ENCODE measurements at places on chromosomes 3 and 15. TPM values are rescaled to one million over a fixed set of nuclear protein-coding genes. Genes with fewer than 3 reads are reported as not detected.

- no peak for DNase-seq
Observed at GRCh38 chr3:66499881-66500575, 794 bp downstream of the LRIG1 start.

GRCh38 chr15:49621887-49622286, 1.0 kb downstream of the DTWD1 start:
- DNase-seq, result no peak

- no peak for DNase-seq
Observed at GRCh38 chr3:168124291-168124690, 28.6 kb upstream of the GOLIM4 start.

GRCh38 chr15:66654739-66655375, 47.2 kb upstream of the SMAD6 start:
- DNase-seq, result no peak

Gene WDR72
- 2.3 TPM for total RNA-seq

DNA sequence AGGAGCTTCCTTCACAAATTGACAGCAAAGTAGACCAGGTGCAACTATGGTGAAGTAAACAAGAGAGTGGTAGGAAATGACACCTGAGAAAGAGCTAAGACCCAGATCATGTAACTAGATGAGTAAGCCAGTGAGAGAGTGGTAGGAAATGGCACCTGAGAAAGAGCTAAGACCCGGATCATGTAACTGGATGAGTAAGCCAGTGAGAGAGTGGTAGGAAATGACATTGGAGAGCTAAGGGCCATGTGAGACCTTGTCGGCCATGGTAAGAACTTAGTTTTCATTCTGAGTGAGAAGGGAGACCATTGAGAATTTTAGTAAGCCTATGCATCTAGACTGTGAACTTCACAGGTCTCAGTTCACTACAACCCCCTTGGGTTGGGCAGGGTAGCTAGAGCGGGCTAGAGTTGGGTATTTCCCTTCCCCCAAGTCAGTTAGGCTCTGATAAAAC, 5.4 kb upstream of the SENP7 start:
- DNase-seq, result peak; percentile 35

DNA sequence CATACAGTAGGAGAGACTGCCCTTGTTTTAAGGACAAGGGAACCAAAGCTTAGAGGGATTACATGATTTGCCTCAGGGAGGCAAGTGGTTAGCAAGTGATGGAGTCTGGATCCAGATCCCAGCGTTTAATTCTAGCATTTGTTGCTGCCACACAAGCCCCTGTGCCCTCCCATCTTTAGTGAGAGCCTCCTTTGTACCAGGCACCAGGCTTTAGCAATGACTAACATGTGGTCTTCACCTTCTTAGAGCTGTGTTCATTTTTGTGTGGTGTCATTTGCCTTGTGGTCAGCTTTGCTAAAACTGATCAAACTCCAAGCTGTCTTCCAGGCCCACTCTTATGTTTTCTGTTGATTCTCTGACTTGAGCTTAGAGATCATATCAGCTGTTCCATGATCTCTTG, 290.5 kb downstream of the RPLP1 start:
- no peak for DNase-seq

GRCh38 chr15:86018679-86019078, 61.0 kb upstream of the AGBL1 start:
- DNase-seq, result no peak

- DNase-seq, result no peak
Observed at GRCh38 chr15:80950291-80951078, 39.1 kb downstream of the MESD start.

- no peak for DNase-seq
Observed at GRCh38 chr15:29815000-29815710, 7.1 kb downstream of the TJP1 start.

DNA sequence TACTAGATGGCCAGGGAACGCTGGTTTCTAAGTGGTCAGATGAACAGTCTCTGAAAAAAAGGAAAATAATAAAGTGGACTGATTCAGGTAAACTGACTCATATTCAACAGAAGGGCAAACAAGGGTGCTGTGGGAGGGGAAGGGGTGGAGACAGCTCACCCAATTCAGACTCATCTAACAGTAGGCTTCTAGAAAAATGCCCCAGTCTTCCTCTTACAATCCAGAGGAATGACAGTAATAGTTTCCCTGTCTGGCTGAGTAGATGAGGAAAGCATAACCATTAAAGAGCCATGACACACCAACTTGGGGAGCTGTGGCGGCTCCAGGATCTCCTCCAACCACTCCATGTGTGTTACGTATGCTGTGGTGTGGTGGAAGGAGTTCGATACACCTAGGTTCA, 231.4 kb upstream of the UMPS start:
- DNase-seq, result no peak

- DNase-seq, result no peak
Observed at GRCh38 chr3:46845397-46845859, 17.8 kb downstream of the MYL3 start.

DNA sequence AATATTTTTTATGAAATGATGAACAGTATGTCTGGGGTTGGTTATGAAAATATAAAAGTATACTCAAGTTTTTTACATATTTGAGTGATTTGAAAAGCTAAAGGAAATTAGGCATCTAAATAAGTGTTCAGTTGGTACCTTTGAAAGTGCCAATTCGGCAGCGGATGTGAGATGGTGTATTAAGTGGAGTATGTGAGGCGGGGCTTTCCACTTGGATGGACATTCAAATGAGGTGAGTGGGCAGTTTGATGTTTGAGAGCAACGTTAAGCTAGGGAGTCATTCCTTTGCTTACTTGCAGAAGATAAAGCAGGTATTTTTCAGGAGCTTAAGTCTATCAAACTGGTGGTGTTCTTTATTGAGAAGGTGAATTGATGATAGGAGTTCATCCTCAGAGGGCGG, 189.0 kb upstream of the GOLIM4 start:
- no peak for DNase-seq

DNA sequence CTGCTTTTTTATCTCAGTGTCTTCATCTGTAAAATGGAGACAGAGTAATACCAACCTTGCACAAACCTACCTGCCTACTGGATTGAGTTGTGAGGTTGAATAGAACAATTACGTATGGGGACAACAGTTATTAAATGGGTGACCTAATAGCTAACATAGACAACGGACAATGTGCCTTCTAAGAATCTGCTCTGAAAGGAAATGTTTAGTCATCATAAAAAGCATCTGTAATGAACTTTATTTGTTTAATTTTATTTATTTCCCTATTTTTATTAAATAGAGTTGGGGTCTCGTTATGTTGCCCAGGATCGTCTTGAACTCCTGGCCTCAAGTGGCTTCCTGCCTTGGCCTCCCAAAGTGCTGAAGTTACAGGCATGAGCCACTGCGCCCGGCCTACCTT, 59.2 kb upstream of the C15orf61 start:
- DNase-seq, result no peak

Gene EPHB3
- total RNA-seq, result 0.92 TPM

DNA sequence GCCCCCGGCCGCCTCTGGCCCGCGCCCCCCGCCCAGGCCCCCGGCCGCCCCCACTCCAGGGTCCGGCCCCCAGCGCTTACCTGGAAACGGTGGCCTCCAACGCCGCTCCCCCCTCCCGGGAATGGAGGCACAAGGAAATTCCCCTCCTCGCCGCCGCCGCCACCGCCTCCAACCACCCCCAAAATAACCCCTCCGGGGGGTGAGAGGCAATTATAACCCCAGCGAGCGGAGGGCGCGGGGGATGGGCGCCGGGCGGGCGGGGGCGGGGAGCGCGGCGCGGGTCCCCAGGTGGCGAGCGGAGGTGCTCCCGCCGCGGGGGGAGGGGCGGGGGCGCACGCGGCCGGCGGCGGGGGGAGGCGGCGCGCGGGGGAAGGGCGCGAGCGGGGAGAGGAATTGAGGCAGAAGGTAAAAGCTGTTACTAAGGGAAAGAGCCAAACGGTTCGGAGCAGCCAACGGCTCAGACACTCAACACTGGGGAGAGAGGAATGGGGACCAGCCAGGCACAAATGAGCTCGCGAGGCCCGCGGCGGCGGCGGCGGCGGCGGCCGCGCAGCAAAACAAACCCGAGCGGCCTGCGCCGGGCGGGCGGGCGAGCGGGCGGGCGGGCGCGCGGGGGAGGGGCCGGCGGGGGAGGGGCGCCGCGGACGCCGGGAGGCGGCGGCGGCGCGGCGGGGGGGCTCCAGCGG, at the start of gene TBL1XR1:
TBL1XR1 (minus strand) TSS at position 442 of the 686 bp plus-strand sequence. CDS start 132,505 bp downstream, outside the sequence.
- peak; percentile 50 for DNase-seq

DNA sequence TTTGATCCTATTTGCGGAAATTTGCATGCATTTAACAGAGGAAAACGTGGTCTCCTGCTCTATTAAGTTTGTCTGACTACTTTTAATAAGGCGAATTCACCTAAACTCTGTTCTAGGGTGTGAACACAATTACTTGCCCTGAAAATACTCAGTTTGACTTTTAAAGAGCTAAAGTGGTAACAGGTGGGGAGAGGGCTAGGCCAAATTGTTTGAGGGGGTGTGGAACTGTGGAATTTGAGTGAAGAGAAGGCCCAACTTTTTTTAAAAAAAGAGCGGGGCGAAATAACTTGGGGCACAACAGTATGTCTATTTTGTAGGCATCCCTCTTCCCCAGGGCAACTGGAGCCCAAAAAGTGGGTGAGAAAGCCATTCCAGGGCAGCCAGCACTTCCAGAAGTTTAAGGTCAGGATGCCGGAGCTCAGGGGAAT, 580 bp upstream of the FXR1 start:
- no peak for DNase-seq

DNA sequence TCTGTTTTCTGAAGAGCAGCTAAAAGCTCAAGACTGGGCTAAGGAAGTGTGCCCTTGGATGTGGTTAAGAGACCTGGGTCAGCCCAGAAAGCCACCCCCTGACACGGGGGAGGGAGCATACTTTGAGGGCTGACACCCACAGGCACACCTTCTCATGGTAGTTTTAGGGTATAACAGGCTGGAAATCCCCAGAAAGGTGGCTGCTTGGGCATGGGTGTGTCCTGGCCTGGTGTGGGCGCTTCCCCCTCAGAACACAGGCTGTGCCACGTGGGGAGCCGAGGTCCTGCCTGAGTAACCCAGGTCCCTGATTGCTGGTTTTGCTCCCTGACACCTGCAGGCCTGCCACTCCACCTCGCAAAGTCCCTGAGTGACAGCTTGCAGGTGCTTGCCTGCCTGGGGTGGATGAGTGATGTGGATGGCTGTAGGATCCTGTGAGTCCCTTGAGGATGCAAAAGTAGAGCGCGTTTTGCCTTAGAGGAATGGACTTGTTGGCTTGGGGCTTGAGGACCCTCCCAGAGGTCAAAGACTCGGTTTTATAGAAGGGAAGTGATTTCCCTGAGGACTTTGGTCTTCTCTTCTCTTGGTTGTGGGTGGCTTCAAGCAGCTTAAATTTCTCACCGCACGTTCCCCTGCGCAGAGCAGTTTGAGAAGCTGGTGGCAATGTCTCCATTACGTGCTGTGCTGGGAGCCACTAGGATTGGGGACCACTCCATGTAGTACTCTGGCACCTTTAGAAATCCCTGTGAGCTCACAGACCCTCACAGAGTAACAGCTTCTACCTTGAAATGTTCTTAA, 94.4 kb downstream of the DNASE1L3 start:
- DNase-seq, result no peak

- no peak for DNase-seq
Observed at GRCh38 chr15:62637574-62637897, 405.0 kb upstream of the TPM1 start.

DNA sequence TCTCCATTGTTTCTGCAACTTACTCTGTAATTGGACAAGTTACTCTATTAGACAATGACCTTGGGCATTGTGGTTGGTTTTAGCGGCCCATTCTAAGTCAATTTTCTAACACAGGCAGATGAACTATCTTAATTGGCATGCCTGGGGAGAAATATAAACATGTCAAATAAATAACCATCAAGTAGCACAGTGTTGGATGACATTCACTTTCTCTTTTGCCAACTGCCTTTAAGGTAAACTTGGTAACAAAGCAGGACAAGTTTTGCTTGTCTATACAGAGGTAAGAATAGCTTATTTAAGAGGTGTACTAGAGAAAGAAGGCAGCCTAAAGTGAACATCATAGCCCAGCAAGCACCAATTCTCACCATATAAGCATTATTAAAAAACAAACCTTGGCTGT, 599.6 kb downstream of the GBE1 start:
- no peak for DNase-seq

- DNase-seq, result no peak
Observed at GRCh38 chr3:23837286-23837685, 31.5 kb downstream of the UBE2E1 start.
